ENCODE measurements at places on chromosomes 6 and 20.
A peak's percentile ranks its signal among the peaks of the same experiment; 100 is the strongest.

DNA sequence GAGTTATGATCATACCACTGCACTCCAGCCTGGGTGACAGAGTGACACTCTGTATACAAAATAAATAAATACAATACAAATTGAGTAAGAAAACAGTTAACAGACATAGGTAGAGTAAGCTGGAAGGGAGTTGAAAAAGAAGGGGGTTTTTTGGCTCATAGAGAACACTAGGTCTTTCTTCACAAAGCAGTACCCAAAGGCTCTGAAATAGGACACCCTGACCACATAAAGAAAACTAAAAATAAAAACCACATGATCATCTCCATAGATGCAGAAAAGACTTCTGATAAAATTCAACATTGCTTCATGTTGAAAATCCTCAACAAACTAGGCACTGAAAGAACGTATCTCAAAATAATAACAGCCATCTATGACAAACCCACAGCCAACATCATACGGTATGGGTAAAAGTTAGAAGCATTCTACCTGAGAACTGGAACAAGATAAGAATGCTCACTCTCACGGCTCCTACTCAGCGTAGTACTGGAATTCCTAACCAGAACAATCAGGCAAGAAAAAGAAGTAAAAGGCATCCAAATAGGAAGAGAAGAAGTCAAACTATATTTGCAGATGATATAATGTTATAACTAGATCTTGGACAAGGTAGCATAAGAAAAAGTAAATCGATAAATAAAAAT, 48.6 kb downstream of the TOMM6 start:
- no peak overlapping the region for H3K27ac ChIP-seq
- no peaks in the 10 kb centered on the region for H3K36me3 ChIP-seq
- H3K27me3 ChIP-seq, result no peaks in the 10 kb centered on the region
- no peak for DNase-seq
- no peaks in the 10 kb centered on the region for H3K4me1 ChIP-seq

DNA sequence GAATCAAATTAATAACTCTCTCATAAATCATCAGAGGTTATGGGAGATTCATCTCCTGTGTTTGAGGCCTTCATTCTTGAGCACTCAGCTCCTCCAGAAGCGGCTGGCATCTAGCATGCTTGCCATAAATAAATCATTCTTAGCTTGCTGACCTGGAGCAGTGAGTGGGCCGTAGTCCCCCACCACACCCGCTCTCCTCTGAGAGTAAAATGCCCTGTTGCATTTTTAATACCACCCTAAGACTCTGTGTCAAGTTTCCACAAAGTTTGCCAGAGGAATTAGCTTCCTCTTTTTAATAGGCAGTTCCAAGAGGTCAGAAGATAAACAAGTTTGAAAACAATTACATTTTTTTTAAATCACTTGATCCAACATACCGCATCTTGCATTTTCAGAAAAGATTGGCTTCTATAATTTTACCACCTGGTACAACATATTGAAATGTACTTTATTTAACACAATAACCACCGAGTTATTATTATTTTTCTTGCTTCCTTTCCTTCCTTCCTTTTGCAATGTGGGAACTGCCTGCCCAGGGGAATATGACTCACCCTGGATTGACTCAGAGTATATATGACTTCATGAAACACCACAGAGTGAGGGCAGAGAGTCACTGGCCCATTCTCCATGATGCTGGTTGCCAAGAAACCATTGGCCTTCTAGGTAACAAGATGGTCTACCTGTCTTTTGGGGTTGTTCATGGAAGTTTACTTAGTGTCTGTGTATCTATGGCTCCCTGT, 29.4 kb upstream of the CLIC5 start:
- no peaks in the 10 kb centered on the region for H3K36me3 ChIP-seq
- no peak overlapping the region for H3K4me3 ChIP-seq

DNA sequence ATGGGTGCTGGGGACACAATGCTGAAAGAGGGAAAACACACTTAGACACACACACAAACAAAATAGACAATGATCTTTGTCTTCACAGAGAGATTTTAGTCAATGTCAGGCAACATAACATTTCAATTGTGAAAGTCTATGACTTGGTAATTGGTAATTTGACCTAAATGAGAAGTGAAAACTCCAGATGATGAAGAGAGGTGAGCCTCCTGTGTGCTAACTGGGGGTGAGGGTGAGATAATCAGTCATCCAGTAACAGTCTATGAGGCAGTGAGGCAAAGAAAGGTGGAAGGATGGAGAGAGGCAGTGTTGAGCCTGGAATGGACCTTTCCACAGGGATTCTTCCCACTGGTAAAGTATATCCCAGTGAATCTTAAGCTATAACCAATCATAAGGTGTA, 744.2 kb downstream of the MAFB start:
- H3K4me3 ChIP-seq, result no peak overlapping the region
- no peaks in the 10 kb centered on the region for H3K4me1 ChIP-seq
- H3K36me3 ChIP-seq, result no peaks in the 10 kb centered on the region
- DNase-seq, result no peak
- H3K27me3 ChIP-seq, result no peaks in the 10 kb centered on the region

GRCh38 chr20:31774408-31774807, 35.3 kb downstream of the TPX2 start:
- H3K36me3 ChIP-seq, result no peaks in the 10 kb centered on the region
- no peaks in the 10 kb centered on the region for H3K4me1 ChIP-seq
- no peak for DNase-seq
- no peak overlapping the region for H3K4me3 ChIP-seq
- H3K27me3 ChIP-seq, result no peaks in the 10 kb centered on the region

- peaks cover 8% of the 10 kb centered on the region for H3K4me1 ChIP-seq
- H3K4me3 ChIP-seq, result no peak overlapping the region
- no peaks in the 10 kb centered on the region for H3K36me3 ChIP-seq
- no peak overlapping the region for H3K27ac ChIP-seq
- no peaks in the 10 kb centered on the region for H3K27me3 ChIP-seq
Observed at GRCh38 chr20:23114018-23114417, 27.9 kb upstream of the CD93 start.

GRCh38 chr6:101083533-101084175, 202.5 kb upstream of the ASCC3 start:
- H3K27me3 ChIP-seq, result no peaks in the 10 kb centered on the region
- no peaks in the 10 kb centered on the region for H3K36me3 ChIP-seq
- H3K4me3 ChIP-seq, result no peak overlapping the region

DNA sequence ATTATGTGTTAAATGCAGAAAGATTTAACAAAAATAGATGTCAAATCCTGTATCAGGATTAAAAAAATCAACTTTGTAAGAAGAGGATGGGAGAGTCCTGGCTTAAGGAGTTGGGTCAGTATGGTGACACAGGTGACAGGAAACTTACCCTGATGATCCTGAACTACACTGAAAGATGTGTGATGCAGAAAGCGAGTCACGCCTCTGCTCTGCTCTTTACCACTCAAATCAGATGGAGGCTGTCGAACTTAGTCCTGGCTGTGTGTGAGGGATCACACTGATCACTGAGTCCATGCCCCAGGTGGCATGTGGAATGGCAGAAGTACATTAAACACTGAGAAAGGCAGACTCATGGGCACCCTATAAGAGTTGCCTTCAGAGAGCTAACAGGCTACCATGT, 92.9 kb downstream of the GJA10 start:
- no peak overlapping the region for H3K27ac ChIP-seq
- H3K4me3 ChIP-seq, result no peak overlapping the region
- no peaks in the 10 kb centered on the region for H3K36me3 ChIP-seq
- no peak for DNase-seq

GRCh38 chr20:16476032-16476431, 97.2 kb downstream of the KIF16B start:
- H3K27me3 ChIP-seq, result no peaks in the 10 kb centered on the region
- H3K4me1 ChIP-seq, result no peaks in the 10 kb centered on the region
- no peak overlapping the region for H3K27ac ChIP-seq
- DNase-seq, result no peak
- H3K36me3 ChIP-seq, result peaks cover 11% of the 10 kb centered on the region
- no peak overlapping the region for H3K4me3 ChIP-seq

DNA sequence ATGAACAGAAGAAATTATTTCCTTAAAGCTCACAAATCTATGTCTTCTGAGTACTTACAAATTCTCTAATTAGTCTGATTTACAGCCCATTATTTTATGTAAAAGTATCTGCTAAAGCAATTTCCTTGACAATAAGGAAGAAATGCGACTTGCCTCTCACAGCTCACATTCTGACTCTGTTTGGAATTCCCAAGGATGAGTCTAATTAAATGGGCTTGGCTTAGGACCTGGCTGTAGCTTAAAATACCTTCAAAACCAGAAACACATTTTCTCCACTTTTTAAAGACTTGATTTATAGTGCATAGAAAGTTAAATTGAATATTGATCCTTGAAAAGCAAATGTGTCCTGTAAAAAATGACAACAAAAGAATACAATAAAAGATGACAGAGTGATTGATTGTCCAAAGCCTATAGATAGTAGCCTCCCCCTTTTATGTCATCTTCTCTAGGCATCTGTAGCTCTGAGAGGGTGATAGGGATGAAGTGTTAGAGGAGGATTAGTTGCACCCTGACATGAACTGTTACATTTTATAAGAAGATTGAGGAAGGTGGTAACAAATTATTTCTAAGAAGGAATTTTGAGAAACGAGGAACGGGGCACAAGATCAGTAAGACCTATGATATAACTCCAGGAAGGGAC, 118.9 kb downstream of the MACROD2 start:
- H3K27ac ChIP-seq, result no peak overlapping the region
- DNase-seq, result no peak
- no peaks in the 10 kb centered on the region for H3K27me3 ChIP-seq
- H3K4me1 ChIP-seq, result no peaks in the 10 kb centered on the region
- H3K36me3 ChIP-seq, result no peaks in the 10 kb centered on the region
- no peak overlapping the region for H3K4me3 ChIP-seq

- H3K27me3 ChIP-seq, result peaks cover 3% of the 10 kb centered on the region
- no peak for DNase-seq
- H3K27ac ChIP-seq, result no peak overlapping the region
Observed at GRCh38 chr20:42553374-42553773, 636.3 kb downstream of the PTPRT start.

DNA sequence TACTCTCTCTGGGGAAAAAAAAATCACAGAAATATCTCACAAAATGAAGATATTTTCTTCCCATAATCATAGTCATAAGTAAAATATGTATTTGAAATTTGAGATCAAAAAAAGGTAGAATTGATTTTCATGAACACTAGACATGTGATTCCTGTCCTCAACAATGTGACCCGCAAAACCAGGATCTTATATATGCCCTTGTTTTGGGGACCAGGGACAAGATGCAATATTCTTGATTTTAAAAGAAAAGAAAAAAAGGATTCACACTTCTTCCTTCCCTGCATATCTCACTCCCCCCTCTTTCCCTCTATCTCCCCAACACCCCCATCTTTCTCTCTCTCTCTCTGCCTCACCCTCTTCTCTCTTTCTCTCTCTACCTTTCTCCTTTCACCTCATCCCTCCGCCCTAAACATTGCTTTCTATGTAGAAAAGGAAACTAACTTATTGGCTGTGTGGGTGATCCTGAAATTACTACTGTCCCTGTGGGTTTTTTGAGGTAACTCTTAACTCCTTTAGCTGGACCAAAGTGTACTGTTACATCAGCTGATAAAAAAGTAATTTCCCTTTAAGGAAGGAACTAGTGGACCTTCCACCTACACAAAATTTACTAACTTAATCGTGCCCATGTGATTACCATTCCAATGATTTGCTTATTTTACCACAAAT, 85.6 kb downstream of the AIG1 start:
- no peak overlapping the region for H3K27ac ChIP-seq
- no peaks in the 10 kb centered on the region for H3K27me3 ChIP-seq
- H3K4me3 ChIP-seq, result no peak overlapping the region
- no peaks in the 10 kb centered on the region for H3K36me3 ChIP-seq

- H3K27ac ChIP-seq, result no peak overlapping the region
- H3K36me3 ChIP-seq, result no peaks in the 10 kb centered on the region
- no peaks in the 10 kb centered on the region for H3K4me1 ChIP-seq
- no peaks in the 10 kb centered on the region for H3K27me3 ChIP-seq
- no peak for DNase-seq
Observed at GRCh38 chr6:168838037-168838399, 397.0 kb downstream of the SMOC2 start.

GRCh38 chr6:140079328-140079727, 704.9 kb upstream of the CITED2 start:
- H3K4me1 ChIP-seq, result peaks cover 12% of the 10 kb centered on the region
- H3K27ac ChIP-seq, result peak overlapping the region; percentile 81
- H3K36me3 ChIP-seq, result no peaks in the 10 kb centered on the region
- H3K4me3 ChIP-seq, result peak overlapping the region; percentile 44

DNA sequence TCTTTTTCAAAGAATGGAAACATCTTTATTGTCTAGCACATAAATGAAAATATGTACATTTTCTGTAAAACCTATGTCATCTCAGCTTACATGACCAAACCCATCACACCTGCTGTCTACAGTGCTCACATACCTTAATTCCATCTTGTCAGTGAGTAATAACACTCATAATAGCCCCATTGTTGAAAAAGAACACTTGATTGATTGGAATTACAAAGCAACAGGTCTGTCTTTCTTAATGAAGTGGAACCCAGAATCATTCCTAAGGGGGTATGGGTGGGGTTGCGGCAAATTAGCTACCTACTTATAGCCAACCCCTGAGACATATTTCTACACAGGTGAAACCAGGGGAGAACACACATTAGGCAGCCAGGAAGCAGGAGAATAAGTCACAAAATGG, 20.2 kb downstream of the ADGRF4 start:
- no peaks in the 10 kb centered on the region for H3K27me3 ChIP-seq
- H3K4me3 ChIP-seq, result no peak overlapping the region
- no peaks in the 10 kb centered on the region for H3K36me3 ChIP-seq
- H3K27ac ChIP-seq, result no peak overlapping the region
- no peaks in the 10 kb centered on the region for H3K4me1 ChIP-seq

- H3K27me3 ChIP-seq, result no peaks in the 10 kb centered on the region
- no peak for DNase-seq
- no peaks in the 10 kb centered on the region for H3K4me1 ChIP-seq
Observed at GRCh38 chr20:52457826-52458225, 266.2 kb upstream of the ZFP64 start.

GRCh38 chr6:74764486-74764885, 441.4 kb downstream of the COL12A1 start:
- peaks cover 7% of the 10 kb centered on the region for H3K4me1 ChIP-seq
- H3K36me3 ChIP-seq, result no peaks in the 10 kb centered on the region
- no peak overlapping the region for H3K4me3 ChIP-seq
- no peaks in the 10 kb centered on the region for H3K27me3 ChIP-seq
- H3K27ac ChIP-seq, result no peak overlapping the region

- no peak overlapping the region for H3K4me3 ChIP-seq
- DNase-seq, result no peak
- peaks cover 45% of the 10 kb centered on the region for H3K36me3 ChIP-seq
Observed at GRCh38 chr6:152975204-152975915, 7.5 kb downstream of the FBXO5 start.

GRCh38 chr6:2502998-2503674, 247.6 kb downstream of the MYLK4 start:
- H3K27ac ChIP-seq, result no peak overlapping the region
- no peak overlapping the region for H3K4me3 ChIP-seq
- peaks cover 24% of the 10 kb centered on the region for H3K27me3 ChIP-seq
- H3K4me1 ChIP-seq, result no peaks in the 10 kb centered on the region

DNA sequence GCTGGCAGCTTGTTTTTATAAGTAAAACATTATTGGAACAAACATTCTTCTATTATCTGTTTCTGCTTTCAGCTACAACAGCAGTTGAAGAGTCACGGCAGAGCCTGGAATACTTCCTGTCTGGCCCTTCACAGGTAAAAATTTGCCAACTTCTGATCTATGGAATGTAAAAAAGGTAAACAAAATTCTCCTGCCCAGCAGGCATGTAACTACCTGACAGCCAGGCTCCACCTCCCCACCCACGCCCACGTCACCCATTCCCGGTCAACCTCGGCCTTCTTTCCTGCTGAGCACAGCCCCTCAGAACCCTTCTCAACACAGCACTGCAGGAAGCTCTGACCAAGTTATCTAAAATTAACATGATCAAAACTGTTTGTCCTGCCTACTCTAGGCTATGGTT, 166.0 kb downstream of the DLL1 start:
- DNase-seq, result no peak
- H3K36me3 ChIP-seq, result no peaks in the 10 kb centered on the region
- no peak overlapping the region for H3K4me3 ChIP-seq
- H3K27ac ChIP-seq, result no peak overlapping the region
- no peaks in the 10 kb centered on the region for H3K27me3 ChIP-seq
- H3K4me1 ChIP-seq, result no peaks in the 10 kb centered on the region
